Activated CD4-positive, alpha-beta T cell treated with anti-CD3 and anti-CD28 coated beads for 36 hours (primary cell): ENCODE measurements at places on chromosomes 1 and 21. TPM values are rescaled to one million over a fixed set of nuclear protein-coding genes. Genes with fewer than 3 reads are reported as not detected.

DNA sequence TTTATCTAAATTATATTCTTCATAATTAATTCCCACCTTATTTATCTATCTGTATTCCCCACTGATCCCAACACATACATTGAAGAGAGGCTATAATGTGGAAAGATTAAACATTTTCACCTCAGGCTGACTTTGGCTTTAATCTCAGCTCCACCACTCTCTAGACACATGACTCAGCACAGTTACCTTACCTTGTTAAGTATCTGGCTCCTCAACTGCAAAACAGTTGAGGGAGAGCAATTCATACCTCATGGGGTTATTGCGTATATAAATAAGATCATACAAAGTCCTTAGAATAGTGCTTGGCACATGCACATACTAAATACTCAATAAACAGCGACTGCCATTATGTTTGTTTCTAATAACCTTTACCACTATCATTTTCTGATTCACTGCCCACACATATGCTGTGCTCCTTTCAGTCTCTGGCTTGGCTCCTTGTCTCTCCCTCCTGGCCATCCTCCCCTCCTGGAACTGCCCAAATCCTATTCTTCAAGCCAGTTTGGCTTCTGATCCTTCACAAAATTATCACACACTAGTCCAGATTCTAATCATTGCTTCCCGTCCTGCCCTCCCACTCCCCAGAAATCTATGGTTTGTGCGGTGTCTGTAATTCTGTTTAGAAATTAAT lies 50.1 kb downstream of the BCL9 start:
- no peak for DNase-seq

DNA sequence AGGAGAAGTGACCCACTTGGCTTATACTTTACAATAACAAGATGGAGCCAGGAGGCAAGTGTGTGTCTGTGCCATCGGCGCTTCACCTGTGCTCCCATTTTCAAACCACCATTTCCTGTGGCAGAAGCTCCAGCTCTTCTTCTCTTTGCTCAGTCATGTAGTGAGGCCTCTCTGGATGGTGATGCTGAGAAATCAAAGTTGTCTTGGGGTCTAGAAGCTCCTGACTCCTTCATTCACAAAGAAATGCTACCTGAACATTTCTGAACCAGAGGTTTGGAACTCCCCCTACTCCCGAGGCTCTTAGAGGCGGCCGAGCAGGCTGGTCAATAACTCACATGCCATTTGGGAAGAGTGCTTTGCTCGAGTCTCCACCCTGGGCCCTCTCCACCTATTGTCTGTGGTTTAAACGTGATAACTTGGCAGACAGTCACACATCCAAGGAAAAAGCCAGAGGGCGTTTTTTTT lies 18.0 kb downstream of the SLAMF1 start:
- DNase-seq: peak; percentile 47

The JAM2 gene
- total RNA-seq: 1.1 TPM

- DNase-seq: no peak
Observed at GRCh38 chr1:101044259-101044658, 18.7 kb upstream of the DPH5 start.

GRCh38 chr1:104466068-104466467 lies 716.4 kb downstream of the AMY1C start:
- no peak for DNase-seq

The QSOX1 gene
- 18.3 TPM for total RNA-seq

DNA sequence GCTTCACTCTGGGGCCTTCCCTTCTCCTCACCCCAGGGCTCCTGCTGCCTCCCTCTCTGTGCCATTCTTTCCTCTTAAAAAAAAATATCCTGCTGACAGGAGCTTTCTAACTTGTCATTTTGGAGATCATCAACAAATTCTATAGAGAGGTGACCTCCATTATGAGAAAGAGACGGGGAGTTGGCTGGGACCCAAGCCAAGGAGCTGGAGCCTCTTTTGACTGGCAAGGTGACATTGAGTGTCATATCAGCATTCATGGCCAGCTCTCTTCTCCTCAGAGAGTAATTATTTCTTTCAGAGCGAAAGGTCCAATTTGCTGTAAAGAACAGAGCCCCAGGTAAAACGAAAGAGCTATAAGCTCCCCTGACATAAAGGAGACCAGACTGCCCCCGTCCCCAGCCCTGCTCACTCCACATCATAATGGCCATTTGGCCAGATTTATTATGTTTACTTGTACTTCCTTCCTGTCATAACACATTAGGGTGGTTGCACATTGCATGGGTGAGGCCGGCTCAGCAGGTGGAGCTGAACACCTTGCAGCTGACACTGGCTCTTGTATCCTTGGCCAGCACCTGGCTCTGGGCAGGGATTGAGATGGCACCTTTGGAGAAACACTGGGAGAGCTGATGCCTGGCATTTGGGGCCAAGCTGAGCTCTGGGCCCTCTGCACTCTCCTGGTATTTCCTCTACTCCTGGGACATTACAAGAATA lies 404.0 kb upstream of the VAMP3 start:
- DNase-seq: no peak

DNA sequence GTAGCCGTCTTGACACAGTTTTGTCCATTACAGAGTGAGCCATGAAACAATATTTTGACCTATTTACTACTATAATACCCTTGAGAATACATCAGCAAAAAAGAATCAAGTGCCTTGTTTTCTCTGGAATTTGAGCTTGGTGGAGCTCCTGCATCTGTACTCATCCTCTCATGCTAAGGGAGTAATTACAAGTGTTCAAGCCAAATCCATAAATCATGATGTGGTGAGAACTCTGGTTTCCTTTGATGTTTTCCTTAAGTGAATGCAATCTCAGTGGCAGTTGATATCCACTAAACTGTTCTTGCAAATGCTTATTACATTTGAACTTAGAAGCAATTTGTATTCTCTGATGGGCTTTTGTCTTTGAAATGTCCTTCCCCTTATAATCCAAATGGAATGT lies 824.6 kb upstream of the TMPRSS15 start:
- DNase-seq: no peak

DNA sequence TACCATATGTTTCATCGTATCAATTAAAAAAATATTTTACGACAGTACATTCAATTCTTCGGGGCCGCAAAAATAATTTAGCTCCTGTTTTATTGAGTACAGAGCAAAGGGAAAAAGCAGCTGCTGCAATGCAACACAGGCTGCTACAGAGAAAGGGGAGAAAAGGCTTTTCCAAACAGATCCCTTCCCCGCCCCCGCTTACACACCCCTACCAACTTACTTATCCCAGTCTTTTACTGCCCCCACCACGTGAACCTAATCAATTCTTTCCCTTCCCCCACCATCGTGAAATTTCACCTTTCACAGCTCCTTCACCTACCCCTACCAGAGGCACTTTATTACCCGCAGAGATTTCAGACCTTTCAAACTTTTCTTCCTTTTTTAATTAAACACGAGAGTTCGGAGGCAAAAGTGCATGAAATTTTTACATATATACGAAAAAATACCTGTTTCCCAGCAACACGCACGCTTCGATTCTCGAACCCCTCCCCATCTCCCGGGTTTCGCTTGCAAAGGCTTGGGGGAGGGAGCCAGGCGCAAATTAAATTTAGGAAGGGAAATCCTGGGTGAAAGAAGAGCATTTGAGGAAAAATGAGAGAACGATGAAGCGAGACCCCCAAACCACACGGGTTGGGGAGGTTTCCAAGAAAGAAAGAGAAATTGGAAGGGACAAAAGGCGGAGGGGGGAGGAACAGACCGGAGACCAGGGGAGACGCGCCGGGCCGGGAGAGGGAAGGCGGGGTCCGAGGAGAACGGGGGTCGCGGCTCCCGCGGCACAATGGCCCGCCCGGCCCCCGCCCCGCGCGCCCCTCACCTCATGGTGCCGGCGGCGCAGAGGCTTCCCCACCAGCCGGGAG lies 823 bp downstream of the ENAH start:
- no peak for DNase-seq

- DNase-seq: peak; percentile 11
Observed at GRCh38 chr1:114458237-114458777, 52.7 kb downstream of the TRIM33 start.

The TYW3 gene
- total RNA-seq: 33.7 TPM

DNA sequence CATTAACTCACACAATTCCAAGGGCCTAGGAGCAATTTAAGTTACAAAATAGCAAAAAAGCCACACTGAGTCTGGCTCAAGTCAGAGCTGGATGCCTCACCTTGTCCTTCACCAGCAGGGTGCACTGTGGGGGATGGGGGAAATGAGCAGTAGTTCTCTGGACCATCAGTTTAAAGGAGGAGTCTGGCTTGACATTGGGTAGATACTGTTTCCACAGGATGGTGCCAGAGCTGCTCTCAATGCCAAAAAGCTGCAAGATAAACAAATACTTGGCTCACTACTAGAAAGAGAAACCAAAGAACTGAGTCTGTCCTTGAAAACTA lies 18.8 kb downstream of the EMC1 start:
- peak; percentile 19 for DNase-seq

The CHI3L1 gene
- 0.09 TPM for total RNA-seq

DNA sequence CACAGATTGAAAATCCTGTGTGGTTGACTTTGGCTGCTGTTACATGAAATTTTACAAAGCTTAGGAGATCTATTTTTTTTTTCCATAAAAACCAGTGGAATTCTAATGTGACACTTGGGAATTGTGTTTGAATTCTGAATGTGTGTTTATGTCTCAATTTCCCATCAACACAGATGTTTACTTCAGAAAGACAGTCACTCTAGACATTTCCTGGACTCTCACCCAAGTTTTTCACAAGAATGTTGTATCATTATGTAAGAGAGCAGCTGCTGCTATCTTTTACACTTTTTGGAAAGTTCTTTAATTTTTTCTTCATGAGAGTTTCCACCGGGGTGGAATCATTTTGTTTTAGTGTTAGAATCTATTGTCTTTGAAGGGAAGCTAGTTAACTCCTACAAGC lies 210.1 kb downstream of the GIPC2 start:
- DNase-seq: no peak

- DNase-seq: no peak
Observed at GRCh38 chr1:189211742-189212141, 1265.9 kb downstream of the BRINP3 start.

The C1QTNF12 gene
- total RNA-seq: 1.1 TPM

DNA sequence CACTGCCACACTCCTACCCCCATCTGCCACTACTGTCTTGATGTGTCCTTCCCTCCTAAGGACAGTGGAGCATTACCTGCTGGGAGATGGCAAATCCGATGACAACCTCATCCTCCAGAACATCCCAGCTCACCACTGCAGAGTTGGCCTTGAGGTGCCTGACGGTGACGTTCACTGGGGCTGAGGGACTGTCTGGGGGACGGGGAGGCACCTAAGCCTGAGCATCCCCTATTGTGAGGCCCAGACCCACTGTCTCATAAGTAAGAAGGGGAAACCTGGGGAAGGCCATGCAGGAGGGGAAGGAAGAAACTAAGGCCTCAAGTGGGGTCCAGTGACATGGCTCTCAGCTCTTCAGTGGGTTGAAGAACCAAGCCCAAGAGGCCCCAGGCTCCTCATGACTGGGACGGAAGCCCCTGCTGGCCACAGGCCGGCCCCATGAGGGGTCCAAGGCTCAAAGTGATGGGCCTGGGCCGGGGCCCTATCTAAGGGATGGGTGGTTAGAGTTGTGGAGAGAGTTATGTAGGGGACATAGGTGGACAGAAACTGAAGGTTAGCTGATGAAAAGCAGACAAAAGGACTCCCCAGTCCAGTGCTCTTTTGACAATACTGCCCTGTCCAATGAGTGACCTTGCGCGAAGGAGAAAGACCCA lies 1.8 kb downstream of the FNDC5 start:
- no peak for DNase-seq

GRCh38 chr1:49298304-49298703 lies 521.6 kb upstream of the BEND5 start:
- DNase-seq: no peak

The LIPI gene
- not detected for total RNA-seq

DNA sequence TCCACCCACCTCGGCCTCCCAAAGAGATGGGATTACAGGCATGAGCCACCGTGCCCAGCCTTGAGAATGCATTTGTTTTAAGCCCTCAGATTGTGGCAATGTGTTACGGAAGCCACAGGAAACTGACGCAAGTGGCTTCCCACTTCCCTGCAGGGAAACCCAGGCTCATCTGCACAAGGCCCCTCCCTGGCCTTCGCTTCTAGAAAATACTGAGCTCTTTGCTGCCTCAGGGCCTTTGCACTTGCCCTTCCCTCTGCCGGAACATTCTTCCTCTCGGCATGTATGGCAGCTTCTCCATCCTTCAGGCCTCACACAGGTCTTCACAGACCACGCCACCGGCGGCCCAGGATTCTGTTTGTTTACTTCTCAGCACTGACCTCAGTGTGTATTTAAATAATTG lies 137.0 kb upstream of the TMEM51 start:
- DNase-seq: no peak
